Ascending aorta (tissue), 2 donors: ENCODE measurements at places on chromosomes 1 and 21.

DNA sequence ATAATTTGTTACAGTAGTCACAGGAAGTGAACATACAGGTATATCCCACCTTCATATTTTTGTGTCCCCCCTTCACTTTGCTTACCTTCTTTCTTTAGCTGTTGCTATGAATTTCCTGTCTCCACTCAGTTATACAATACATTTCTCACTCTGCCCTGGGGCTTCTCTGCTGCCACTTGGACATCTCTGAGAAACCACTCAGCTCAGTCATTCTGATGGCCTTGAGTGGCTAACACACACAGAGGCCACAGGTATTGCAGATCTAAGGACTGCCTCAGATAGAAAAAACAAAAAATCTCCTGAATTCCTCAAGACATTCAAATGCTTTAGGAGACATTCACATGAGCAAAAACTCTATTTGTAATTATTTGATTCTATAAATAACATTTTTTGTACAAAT is 87.7 kb downstream of the OLFM3 start:
- DNase-seq = no peak

GRCh38 chr1:168297019-168297730 is 16.5 kb downstream of the TBX19 start:
- no peak for DNase-seq

DNA sequence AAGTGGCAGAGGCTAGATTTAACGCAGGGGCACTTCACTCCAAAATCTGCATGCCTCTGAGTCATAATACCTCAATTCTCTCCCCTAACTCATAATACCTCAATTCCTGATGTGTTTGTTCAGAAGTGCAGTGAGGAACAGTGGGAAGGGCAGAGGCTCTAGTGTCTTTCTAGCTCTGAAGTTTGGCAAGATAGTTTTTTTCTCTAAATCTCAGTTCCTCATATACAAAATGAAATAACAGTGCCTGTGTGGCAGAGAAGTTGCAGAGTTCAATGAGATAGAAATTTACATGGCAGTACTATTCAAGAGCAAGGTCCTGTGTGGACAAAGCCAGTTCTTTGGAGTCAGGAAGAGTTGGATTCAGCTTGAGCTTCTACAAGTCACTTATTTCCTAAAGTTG is 9.8 kb downstream of the JUN start:
- no peak for DNase-seq

DNA sequence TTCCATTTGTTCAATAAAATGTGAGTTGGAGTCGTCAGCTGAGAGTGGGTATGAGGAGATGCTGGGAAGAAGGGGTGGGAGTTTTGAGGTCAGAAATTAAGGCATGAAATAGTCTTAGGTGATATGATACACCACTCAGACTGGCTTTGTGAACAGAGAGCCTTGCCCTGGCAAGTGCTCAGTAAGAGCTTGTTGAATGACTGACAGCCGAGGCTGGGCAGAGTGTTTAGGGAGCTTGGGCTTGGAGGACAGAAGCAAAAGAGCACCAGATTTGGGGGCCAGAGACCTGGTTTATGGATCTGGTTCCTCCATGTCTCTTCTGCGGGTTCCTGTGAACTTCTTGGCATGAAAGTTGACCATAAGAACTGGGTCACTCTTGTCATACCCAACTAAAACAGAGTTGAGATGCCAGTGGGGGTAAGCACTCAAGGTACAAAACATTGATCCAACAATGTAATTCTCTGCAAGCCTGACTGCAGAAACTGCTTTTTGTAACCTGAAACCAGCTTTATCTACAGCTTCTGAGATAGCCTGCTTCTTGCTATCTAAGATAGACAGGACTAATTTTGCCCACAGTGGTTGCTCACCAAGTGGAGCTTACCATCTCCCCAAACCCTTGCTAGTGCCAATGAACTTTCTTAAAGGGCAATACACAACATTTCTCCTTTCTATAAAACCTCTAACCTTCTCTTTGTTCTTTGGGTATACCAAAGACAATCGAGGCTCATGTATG is 126.4 kb downstream of the TENT5C start:
- no peak for DNase-seq

GRCh38 chr1:222788402-222789156 is 26.3 kb upstream of the DISP1 start:
- no peak for DNase-seq

GRCh38 chr21:33739701-33740100 is 97.4 kb downstream of the ITSN1 start:
- no peak for DNase-seq

- DNase-seq = peak; percentile 40
Measured at GRCh38 chr1:151579436-151580225, 32.2 kb upstream of the SNX27 start.

GRCh38 chr1:19321071-19321470 is 8.9 kb downstream of the SLC66A1 start:
- no peak for DNase-seq

- DNase-seq = no peak
Measured at GRCh38 chr1:46816930-46817329, 18.1 kb downstream of the CYP4B1 start.

GRCh38 chr21:31162827-31163226 is 124.6 kb upstream of the KRTAP19-8 start:
- no peak for DNase-seq

- DNase-seq = no peak
Measured at GRCh38 chr1:19623523-19623922, 20.6 kb upstream of the NBL1 start.

GRCh38 chr1:208077232-208078075 is 166.5 kb upstream of the CD34 start:
- no peak for DNase-seq

- DNase-seq = no peak
Measured at GRCh38 chr1:19154876-19155275, 55.2 kb downstream of the UBR4 start.

DNA sequence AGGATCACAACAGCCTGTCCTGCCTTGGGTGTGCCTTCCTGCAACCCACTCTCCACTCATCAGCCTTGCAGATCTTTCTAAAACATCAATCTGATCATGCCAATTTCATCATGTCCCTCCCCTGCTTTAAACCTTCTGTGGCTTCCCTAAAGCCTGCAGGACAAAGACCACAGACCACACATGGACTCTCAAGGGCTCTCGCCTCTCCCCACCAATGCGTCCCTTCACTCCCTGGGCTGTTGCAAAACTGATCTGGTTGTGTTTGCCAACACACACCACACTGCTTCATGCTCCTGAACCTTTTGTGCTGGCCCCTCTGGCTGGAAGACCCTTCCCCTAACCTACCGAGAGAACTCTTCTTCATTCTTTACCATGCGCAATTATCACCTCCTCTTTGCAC is 72.4 kb downstream of the ITPKB start:
- DNase-seq = no peak

DNA sequence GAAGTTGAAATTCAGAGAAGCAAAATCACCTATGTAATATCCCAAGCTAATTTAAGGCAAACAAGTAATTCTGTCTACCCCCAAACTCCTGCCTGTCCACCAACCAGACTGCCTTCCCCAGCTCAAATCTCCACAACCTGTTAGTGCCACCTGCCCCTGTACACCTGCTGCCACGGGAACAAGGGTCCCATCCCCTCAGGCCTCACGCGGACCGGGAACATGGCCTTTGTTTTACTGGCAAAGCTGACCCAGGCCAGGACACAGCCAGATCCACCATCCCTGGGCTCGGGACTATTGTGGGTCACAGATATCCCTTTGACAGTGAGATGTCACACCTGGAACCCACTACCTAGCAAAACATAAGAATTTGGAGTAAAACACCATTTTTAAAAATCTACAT is 139.3 kb upstream of the SGIP1 start:
- no peak for DNase-seq

- no peak for DNase-seq
Measured at GRCh38 chr1:54294887-54295286, 94.9 kb downstream of the MRPL37 start.

- DNase-seq = no peak
Measured at GRCh38 chr1:99877568-99877967, 27.4 kb downstream of the AGL start.

GRCh38 chr1:202367271-202367670 is 18.8 kb downstream of the PPP1R12B start:
- DNase-seq = no peak
